ENCODE measurements at places on chromosomes 2 and 18.

GRCh38 chr2:54240515-54241469 lies 15.2 kb downstream of the TSPYL6 start:
- DNase-seq, result no peak

GRCh38 chr2:179180242-179180641 lies 84.4 kb downstream of the SESTD1 start:
- no peak for DNase-seq

DNA sequence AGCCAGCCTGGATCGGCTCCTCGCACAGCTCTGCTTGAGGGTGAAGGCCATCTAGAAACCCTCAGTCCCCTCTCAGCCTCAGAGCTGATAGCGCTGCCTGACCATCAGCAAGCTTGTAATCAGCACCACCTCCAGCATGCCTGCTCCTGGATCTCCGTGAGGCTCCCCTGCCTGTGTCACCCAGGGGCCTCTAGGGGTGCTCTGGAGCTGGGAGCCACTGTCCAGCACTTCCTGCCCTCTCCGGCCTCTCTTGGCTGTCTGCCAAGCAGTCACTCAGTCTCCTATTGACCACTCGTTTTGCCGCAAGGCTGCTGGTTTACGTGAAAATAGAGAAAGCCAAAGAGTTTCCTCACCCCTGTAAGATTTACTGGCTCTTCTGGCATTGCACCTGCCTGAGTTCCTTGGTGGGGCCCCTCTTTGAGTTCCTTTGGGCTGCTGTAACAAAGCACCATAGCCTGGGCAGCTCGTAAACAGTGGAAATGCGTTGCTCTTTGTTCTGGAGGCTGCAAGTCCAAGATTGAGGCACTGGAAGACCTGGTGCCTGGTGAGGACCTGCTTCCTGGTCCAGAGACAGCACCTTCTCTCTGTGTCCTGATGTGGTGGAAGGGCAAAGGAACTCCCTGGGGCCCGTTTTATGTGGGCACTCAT lies 17.9 kb downstream of the CAPN10 start:
- DNase-seq, result peak; percentile 54

- DNase-seq, result peak; percentile 81
Measured at GRCh38 chr2:65349863-65350262, 82.5 kb downstream of the SPRED2 start.

DNA sequence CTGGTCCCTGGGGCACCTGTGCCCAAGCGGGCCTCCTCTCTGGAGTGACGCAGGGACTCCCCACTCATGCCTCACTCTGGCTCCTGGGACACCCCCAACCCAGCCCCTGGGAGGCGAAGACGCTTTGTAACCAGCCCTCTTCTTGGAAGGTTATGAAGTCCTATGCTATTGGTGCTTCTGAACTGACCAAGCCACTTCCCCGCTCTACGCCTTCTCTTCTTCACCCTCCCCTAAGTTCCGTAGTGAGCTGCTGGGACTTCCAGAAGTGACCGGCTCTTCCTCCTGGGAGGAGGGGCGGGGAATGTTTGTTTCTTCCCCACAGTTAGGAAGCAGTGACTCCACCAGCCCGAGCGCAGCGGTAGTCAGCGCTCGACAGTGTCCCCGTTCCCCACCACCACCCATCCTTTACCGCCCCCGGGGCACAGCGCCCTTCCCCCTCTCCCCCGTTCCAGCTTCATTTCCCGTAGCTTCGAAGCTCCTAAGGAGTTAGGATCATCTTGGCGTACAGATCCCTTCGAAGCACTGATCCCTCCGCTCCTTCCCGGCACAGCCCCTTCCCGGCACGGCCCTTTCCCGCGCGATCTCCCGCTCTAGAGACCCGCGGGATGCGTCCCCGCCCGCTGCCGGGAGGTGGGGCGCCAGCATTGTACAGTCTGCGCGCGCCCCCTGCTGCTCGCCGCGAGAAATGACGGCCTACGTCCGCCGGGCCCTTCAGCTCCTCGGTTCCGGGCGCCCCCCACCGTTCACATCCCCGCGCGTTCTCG lies 25.3 kb upstream of the NOTO start:
- DNase-seq, result peak; percentile 90

DNA sequence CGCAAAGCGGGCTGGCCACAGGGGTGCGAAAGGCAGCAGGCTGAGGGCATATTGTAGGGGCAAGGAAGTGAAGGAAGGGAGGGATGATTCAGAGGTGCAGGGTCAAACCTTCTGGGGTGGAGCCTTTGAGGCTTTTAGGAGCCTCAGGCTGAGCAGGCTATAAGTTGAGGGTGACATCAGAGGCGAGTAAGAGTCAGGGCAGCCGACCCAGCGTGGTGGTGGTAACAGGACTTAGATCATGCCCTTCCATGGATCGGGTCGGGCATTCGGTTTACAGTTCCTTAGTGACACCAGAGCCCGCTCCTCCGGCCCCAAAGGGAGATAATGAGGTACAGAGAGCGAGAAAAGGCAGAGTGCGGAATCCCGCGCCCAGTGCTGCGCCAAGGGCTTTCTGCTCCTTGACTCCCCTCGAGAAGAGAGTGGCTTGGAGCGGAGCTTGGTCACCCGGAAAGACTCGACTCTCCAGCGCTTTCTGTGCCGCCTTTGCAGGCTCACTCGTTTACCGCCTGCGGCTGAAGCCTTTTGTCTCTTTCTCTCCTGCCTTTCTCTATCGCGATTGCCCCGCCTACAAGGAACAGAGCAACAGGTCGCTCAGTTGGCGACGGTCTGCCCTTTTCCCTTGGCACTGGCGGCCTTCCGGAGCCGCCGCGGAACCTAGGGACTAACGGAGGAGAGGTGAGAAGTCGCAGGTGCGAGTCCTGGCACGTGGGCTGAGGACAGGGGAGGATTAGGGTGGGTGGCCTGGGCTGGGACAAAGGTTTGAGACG lies 720 bp downstream of the LBX2 start:
- DNase-seq, result peak; percentile 65

GRCh38 chr2:144133936-144134665 lies 385.8 kb downstream of the ZEB2 start:
- peak; percentile 53 for DNase-seq

GRCh38 chr2:145199042-145199441 lies 679.1 kb upstream of the ZEB2 start:
- DNase-seq, result no peak

DNA sequence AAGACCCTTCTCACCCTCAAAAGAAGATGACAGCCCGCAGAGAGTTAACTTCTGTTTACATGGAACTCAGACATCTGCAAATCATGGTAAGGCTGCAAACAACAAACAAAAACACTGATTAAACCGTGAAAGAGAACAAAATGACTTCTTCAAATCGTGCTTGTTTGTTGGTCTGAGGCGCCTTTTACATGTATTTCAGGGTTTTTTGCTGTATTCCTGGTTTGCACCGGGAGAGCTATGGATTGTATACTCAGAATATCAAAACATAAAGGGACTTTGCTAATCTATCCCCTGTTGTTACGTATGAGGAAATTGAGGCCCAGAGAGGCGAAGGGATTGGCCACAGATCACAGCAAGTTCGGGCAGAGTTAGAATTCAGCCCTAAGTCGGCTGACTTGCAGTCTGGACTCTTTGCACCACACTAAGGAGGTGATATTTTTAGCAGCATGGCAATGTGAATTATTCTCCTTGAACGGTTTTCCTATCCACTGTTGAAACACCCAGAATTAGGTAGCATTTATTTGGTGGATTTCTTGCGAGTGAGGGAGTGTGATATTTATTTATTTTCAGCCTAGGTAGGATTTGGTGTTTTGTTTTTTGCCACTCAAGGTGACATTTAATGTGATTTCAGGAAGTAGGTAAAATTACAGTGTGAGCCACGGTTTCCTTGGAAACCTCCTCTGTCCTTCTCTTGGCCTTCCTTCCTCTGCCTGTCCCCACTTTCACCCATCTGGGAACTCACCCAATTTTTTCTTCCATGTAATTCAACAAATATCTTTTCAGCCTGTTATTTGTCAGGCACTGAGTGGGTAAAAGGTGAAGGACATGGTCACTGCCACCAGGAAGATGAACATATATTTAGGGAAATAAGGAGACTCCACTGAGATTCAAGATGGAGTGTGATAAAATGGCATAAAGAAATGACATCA lies 980 bp upstream of the PDE6D start:
- DNase-seq, result peak; percentile 70

- no peak for DNase-seq
Measured at GRCh38 chr2:43776324-43776723, 2.5 kb downstream of the DYNC2LI1 start.

DNA sequence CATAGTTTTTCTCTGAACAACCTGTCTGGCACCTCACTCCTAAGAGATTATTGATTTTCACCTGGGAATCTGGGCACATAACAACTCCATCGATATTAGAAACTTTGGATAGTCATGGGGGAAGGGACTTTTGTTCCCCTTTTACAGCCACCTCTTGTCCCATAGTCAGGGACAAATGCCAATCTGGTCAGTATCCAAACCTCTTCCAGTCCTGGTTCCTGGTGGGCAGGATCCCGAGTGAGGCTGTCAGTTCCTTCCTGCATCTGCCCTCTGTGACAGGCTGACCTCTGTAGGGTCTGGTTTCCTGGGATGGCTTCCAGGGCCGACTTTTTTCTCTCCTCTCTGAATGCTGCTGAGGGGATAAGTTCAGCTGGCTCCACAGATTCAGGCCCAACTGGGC lies 11.0 kb downstream of the KIF5C start:
- DNase-seq, result no peak

- DNase-seq, result no peak
Measured at GRCh38 chr2:62408241-62408677, 97.7 kb downstream of the TMEM17 start.

DNA sequence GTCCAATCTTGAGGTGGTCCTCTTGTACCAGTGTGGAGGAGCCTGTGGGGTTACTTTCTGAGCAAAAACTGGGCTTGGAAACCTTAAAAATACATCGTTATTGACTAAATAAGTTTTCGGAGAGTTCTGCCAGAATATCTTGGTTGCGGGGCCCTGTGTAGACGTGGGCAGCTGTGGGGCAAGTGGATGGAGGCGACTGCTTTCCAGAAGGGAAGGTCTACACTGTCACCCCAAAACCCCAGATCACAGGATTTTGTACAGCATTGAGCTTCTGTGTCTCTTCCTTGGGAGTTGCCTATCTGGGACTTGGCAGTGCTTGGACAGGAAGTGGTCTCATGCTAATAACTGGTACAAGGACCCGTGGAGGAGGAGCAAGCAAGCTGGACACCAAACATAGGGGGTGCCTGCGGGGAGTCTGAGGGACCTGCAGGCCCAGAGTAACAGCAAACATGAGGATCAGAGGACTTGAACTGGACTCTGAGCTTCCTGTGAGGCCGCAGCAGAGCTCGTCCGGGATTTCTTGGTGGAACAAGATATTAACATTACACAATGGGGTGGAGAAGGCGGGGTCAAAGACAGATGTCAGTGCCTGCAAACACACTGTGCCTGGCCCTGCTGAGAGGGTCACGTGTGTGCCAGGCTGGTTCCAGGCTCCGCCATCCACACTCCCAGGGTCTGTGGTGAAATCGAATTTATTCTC lies 48.0 kb upstream of the CTLA4 start:
- no peak for DNase-seq

GRCh38 chr18:74493689-74494088 lies 2.5 kb upstream of the CNDP2 start:
- DNase-seq, result peak; percentile 68

GRCh38 chr2:236960531-236960930 lies 125.2 kb upstream of the COPS8 start:
- DNase-seq, result no peak

GRCh38 chr2:122531290-122532071 lies 776.0 kb downstream of the TSN start:
- no peak for DNase-seq

GRCh38 chr2:11963966-11964365 lies 217.5 kb downstream of the LPIN1 start:
- DNase-seq, result no peak

DNA sequence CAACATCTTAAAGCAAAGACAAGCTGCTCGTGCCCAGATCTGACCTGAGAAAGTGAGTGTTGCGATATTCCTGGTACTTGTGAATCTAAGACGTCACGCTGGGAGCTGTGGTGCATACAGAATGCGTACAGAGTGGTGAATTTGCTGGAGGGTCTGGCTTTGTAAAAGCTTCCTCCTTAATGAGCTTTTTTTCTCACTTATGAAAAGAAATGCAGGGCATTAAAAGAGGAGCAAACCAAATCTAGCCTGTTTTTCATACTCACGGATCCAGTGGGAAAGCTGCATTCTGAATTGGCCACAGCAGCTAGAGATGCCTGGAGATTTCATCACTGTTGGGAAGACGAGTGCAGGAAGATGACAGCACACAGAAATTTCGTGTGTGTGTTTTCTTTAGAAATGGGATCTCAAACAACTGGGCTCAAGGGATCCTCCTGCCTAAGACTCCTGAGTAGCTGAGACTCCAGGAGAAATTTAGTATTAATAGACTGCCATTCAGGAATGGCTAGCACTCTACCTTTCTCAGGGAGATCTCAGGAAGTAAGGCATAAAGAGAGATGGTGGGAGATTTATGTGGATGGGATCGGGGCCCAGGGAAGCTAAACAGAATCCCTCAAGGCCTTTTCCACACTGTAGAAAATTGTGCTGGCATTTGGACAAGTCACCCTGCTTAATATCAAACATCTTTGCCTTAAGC lies 181.3 kb downstream of the ALPK2 start:
- DNase-seq, result no peak

DNA sequence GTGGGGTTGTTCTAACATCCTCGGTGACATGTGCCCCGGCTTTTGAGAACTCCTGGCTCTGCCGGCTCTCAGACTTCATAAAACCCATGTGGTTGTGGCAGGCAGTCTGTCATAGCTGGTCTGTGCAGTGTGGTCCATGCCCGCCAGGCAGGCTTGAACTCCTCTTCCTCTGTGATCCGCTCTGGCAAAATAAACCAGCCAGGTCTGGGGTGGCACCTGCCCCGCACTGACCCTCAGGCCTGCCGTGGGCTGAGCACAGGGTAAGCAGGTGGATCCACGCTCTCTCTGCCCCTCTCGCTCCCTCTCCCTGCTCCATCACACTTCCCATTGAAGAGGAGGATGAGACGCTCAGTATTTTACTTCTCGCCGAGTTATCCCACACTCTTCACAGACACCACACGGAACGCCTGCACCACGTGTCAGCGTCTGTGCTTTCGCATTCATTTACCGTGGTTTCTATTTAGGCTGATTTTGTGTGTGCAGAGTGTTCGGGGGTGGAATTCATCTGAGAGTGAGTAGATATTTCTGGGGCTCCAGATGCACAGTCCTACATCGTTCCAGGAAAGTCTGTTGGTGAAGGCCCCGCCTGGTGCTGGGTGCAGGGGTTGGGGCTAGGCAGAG lies 56.4 kb downstream of the RTP5 start:
- no peak for DNase-seq

DNA sequence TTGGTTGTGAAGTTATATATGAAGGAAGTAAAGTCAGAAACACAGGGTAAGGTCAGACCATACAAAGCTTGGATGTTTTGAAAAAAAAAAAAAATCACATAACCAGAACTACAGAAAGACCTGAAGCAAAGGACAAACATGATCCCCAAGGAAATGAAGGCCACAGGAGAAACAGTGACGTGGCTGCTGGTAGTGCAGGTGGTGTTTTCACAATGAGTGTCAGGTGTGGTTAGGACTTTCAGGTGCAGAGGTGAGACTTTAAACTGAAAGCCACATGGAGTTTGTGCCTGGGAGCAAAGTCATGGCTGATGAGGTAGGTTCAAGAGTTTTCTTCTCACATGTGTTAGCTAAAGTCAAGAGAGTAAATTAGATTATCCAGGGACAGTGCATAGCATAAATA lies 270.7 kb downstream of the PIEZO2 start:
- no peak for DNase-seq

Measured in hematopoietic multipotent progenitor cell treated with erythropoietin and hydrocortisone succinate and interleukin-3 and kit ligand, for 6 days (in vitro differentiated cells).